ENCODE measurements at places on chromosomes 2 and 18. TPM values are rescaled to one million over a fixed set of nuclear protein-coding genes. Genes with fewer than 3 reads are reported as not detected.

GRCh38 chr18:58175122-58175785 lies 131.2 kb downstream of the NEDD4L start:
- H3K27me3 ChIP-seq, result no peaks in the 10 kb centered on the region
- peaks cover 9% of the 10 kb centered on the region for H3K36me3 ChIP-seq
- DNase-seq, result no peak
- H3K27ac ChIP-seq, result peak overlapping the region; percentile 96

SNRNP27 gene
- total RNA-seq, result 48.7 TPM

SPATA3 gene
- not detected for total RNA-seq

DNA sequence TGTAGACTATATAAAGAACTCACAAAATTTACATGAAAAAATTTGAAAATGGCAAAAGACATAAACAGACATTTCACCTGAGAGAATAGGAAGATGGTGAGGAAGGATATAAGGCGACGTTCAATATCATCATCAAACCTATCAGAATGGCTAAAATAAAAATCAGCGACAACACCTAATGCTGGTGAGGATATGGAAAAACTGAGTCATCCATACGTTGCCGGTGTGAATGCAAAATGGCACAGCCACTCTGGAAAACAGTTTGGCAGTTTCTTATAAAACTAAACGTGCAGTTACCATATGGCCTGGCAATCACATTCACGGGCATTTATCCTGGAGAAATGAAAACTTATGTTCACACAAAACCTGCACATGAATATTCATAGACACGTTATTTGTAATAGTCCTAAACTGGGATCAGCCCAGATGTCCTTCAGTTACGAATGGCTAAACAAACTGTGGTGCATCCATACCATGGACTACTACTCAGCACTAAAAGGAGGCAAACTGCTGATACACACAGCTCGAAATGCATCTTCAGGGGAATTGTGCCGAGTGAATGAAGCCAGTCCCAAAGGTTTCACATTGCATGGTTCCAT lies 63.1 kb upstream of the TXNDC2 start:
- no peak overlapping the region for H3K27ac ChIP-seq
- peaks cover 23% of the 10 kb centered on the region for H3K36me3 ChIP-seq

- H3K4me3 ChIP-seq, result no peak overlapping the region
- H3K36me3 ChIP-seq, result no peaks in the 10 kb centered on the region
- H3K27me3 ChIP-seq, result peaks cover 6% of the 10 kb centered on the region
Observed at GRCh38 chr2:205865905-205866441, 183.7 kb downstream of the NRP2 start.

GRCh38 chr2:204365811-204366210 lies 179.5 kb upstream of the PARD3B start:
- peaks cover 4% of the 10 kb centered on the region for H3K4me1 ChIP-seq
- DNase-seq, result no peak
- no peaks in the 10 kb centered on the region for H3K27me3 ChIP-seq
- H3K36me3 ChIP-seq, result no peaks in the 10 kb centered on the region

DNA sequence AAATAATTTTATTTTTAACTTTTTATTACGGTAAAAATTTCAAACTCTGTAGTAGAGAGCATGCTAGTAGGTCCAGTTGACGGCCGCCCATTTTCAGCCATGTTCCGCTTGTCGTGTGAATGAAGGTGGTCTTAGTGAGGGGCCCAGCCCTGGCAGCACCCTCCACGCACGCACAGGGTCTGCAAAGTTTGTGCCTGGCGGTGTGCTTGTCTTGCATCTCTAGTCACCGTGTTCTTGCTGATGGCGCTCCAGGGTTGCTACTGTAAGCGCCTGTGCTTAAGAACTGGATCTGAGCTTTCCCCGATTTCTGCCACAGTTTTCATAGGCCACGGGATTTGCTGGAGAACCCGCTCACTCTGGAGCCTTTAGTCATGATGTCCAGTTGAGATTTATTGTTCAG lies 28.9 kb downstream of the LDLRAD4 start:
- H3K4me3 ChIP-seq, result no peak overlapping the region
- H3K27me3 ChIP-seq, result no peaks in the 10 kb centered on the region
- DNase-seq, result no peak
- peaks cover 13% of the 10 kb centered on the region for H3K36me3 ChIP-seq
- H3K27ac ChIP-seq, result no peak overlapping the region
- H3K4me1 ChIP-seq, result no peaks in the 10 kb centered on the region

DNA sequence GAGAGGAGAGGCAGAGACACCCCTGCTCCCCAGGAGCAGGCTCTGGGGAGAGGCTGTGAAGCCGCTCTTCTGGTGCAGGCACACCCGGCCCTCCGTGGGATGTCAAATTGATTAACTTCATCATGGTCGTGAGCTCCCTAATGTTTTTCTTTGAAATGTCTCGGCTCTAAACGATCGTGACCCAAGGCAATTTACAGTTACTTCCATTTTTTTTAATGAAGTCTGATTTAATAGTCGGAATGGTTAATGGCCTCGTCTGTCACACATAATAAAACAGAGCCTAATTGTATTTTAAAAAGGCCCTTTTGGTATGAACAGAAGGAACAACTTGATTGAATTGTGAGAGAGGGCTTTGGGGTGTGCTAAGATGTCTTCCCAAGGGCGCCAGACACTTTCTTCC lies 130.2 kb downstream of the SMAD2 start:
- DNase-seq, result no peak
- peaks cover 24% of the 10 kb centered on the region for H3K27me3 ChIP-seq
- H3K27ac ChIP-seq, result peak overlapping the region; percentile 85
- no peaks in the 10 kb centered on the region for H3K36me3 ChIP-seq
- H3K4me3 ChIP-seq, result peak overlapping the region; percentile 25
- H3K4me1 ChIP-seq, result peaks cover 49% of the 10 kb centered on the region

- no peak overlapping the region for H3K27ac ChIP-seq
- no peaks in the 10 kb centered on the region for H3K36me3 ChIP-seq
- H3K4me1 ChIP-seq, result no peaks in the 10 kb centered on the region
- DNase-seq, result no peak
Observed at GRCh38 chr18:50042611-50043010, 152.3 kb downstream of the MYO5B start.

- no peak for DNase-seq
- H3K27ac ChIP-seq, result no peak overlapping the region
- no peaks in the 10 kb centered on the region for H3K4me1 ChIP-seq
- no peak overlapping the region for H3K4me3 ChIP-seq
- peaks cover 6% of the 10 kb centered on the region for H3K27me3 ChIP-seq
- H3K36me3 ChIP-seq, result no peaks in the 10 kb centered on the region
Observed at GRCh38 chr2:136557203-136557602, 208.1 kb upstream of the THSD7B start.

SKOR2 gene
- total RNA-seq, result not detected

GRCh38 chr2:46812361-46813019 lies 103.1 kb downstream of the MCFD2 start:
- H3K27me3 ChIP-seq, result peaks cover 10% of the 10 kb centered on the region
- peak; percentile 53 for DNase-seq
- H3K36me3 ChIP-seq, result peaks cover 13% of the 10 kb centered on the region
- H3K4me3 ChIP-seq, result peak overlapping the region; percentile 46
- H3K4me1 ChIP-seq, result peaks cover 47% of the 10 kb centered on the region
- H3K27ac ChIP-seq, result peak overlapping the region; percentile 89

GRCh38 chr2:48515513-48515985 lies 14.4 kb upstream of the STON1 start:
- peak overlapping the region; percentile 72 for H3K27ac ChIP-seq
- H3K27me3 ChIP-seq, result no peaks in the 10 kb centered on the region
- no peak for DNase-seq
- peaks cover 38% of the 10 kb centered on the region for H3K36me3 ChIP-seq
- H3K4me3 ChIP-seq, result no peak overlapping the region

GRCh38 chr2:22656426-22656825 lies 728.6 kb upstream of the KLHL29 start:
- no peak for DNase-seq
- H3K4me1 ChIP-seq, result no peaks in the 10 kb centered on the region
- no peaks in the 10 kb centered on the region for H3K27me3 ChIP-seq
- H3K4me3 ChIP-seq, result no peak overlapping the region
- H3K27ac ChIP-seq, result no peak overlapping the region

DNA sequence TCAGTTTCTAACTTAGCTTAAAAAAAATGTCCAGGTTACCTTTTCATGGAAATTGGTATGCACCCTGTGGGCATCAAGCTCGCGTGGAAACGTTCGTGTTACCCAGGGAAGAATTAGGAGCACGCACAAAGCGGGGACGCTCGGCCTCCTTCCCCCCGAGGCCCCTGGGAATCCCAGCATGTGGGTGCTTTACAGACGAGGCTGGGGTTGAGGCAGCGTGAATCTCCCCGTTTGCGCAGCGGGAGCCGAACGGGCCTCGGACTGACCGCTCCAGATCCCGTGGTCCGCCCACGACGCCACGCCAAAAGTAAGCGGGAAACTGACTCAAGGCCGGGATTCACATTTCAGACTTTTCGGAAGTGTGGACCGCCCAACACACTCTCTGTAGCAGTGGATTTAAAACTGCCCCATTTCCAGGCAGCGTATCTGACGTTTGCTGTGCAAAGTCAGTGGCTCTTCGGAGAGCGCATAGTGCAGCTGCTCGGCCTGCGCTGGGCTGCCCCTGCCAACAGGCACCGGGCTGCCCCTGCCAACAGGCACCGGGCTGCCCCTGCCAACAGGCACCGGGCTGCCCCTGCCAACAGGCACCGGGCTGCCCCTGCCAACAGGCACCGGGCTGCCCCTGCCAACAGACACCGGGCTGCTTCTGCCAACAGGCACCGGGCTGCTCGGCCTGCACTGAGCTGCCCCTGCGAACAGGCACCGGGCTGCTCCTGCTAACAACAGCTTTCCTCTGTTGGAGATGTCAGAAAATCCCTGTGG lies 49.7 kb downstream of the SH3YL1 start:
- H3K27me3 ChIP-seq, result peaks cover 13% of the 10 kb centered on the region
- H3K27ac ChIP-seq, result no peak overlapping the region
- H3K36me3 ChIP-seq, result peaks cover 8% of the 10 kb centered on the region
- peaks cover 4% of the 10 kb centered on the region for H3K4me1 ChIP-seq
- no peak overlapping the region for H3K4me3 ChIP-seq

DNA sequence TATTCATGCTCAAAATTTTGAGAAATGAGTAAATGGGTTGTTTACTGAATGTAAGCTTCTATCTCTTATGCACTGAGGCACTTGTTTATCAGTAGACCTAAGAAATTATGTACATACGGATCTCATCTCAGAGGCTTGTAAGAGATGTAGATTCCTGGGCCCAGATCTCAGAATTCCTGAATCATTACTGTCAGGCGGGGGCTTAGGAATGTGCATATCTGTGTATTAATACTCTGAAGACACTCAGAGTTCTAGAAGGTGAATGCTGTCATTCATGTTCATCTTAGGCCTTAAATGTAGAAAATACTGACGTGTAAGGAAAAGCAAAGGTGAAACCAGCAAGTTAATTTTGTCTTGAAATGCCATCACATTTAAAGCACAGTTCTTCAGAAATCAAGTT lies 169.6 kb downstream of the FMNL2 start:
- H3K4me1 ChIP-seq, result peaks cover 35% of the 10 kb centered on the region
- no peaks in the 10 kb centered on the region for H3K27me3 ChIP-seq
- no peak overlapping the region for H3K4me3 ChIP-seq

DNA sequence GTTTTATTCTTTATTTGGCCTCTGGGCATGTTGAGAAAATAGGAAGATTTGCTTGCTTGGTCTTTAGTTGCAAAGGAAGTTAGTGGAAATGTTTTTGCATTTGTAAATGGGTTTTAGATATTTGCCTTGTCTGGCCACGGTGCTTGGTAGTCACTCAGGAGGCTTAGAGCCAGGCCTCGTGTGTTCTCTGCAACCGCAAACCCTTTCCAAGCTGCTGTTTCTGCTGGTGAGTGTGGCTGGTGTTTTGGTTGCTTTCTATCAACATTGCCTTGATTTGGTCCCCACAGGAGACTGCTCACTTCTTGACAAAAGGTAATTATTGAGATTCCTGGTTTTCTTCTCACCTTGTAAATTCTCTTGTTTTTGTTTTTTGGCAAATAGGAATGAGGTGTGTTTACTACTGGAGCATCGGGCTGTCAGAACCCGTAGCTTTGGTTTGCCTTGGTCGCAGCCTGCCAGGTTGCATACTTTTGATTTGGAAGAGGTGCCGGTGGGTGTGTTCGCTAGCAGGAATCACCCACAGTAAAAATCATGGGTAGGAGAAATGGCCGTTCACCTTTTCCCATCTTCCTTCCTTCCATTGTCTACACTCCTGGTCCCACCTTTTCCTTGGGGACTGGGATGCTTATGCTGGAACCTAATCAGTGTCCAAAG lies 15.8 kb downstream of the ASAP2 start:
- H3K27me3 ChIP-seq, result no peaks in the 10 kb centered on the region
- no peak for DNase-seq
- H3K27ac ChIP-seq, result no peak overlapping the region
- H3K36me3 ChIP-seq, result peaks cover 7% of the 10 kb centered on the region
- no peak overlapping the region for H3K4me3 ChIP-seq

DNA sequence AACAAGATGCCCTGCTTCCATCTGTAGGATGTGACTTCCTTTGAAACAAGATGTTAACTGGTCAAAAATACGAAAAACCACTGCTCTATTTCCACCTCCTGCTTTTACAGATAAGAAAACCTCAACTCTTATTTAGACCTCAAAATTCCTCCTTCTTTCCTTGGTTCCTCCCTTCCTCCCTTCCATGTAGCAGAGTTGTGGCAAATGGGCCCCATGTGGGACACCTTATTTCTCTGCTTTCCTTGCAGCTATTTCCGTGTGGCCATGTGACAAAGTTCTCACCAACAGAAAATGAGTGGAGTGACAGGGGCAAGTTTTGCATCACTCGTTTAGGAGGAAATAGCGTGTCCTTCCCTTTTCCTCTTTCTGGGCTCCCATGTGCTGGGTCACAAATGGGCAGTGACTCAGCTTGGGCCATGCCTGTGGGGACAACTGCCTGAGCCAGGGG lies 69.4 kb upstream of the SMAD2 start:
- H3K4me1 ChIP-seq, result peaks cover 10% of the 10 kb centered on the region
- no peak for DNase-seq
- no peaks in the 10 kb centered on the region for H3K27me3 ChIP-seq
- H3K4me3 ChIP-seq, result no peak overlapping the region
- no peak overlapping the region for H3K27ac ChIP-seq

FAM161A gene
- total RNA-seq, result 9.3 TPM

OTX1 gene
- total RNA-seq, result 0.87 TPM

GRCh38 chr2:117789505-117789904 lies 25.0 kb upstream of the DDX18 start:
- no peak for DNase-seq
- peaks cover 9% of the 10 kb centered on the region for H3K27me3 ChIP-seq
- H3K36me3 ChIP-seq, result no peaks in the 10 kb centered on the region
- H3K4me1 ChIP-seq, result no peaks in the 10 kb centered on the region
- no peak overlapping the region for H3K27ac ChIP-seq

GRCh38 chr18:36284671-36285295 lies 12.7 kb upstream of the FHOD3 start:
- H3K4me1 ChIP-seq, result no peaks in the 10 kb centered on the region
- DNase-seq, result no peak

GAL3ST2 gene
- total RNA-seq, result 0.86 TPM
